ENCODE measurements at places on chromosomes 4 and X. TPM values are rescaled to one million over a fixed set of nuclear protein-coding genes. Genes with fewer than 3 reads are reported as not detected.

Gene CLNK
- total RNA-seq: not detected

Gene MAMLD1
- total RNA-seq: 3.0 TPM

Gene MSANTD1
- 0.57 TPM for total RNA-seq

Gene APBB2
- 50.8 TPM for total RNA-seq

Gene TNIP3
- total RNA-seq: not detected

Gene POLN
- 5.5 TPM for total RNA-seq

Gene GABRB1
- total RNA-seq: not detected

Gene SULT1E1
- not detected for total RNA-seq

Gene FAM184B
- not detected for total RNA-seq

Gene GPR119
- not detected for total RNA-seq

Gene SAGE1
- not detected for total RNA-seq

Gene CYTL1
- not detected for total RNA-seq
